Right lung (tissue), 10 donors: ENCODE measurements at places on chromosomes 2 and 18. TPM values are rescaled to one million over a fixed set of nuclear protein-coding genes. Genes with fewer than 3 reads are reported as not detected.

PLEK gene
- polyA plus RNA-seq, result 9.9 TPM

RMDN2 gene
- 16.3 TPM for polyA plus RNA-seq

CD28 gene
- 3.3 TPM for polyA plus RNA-seq

FTCDNL1 gene
- 0.14 TPM for polyA plus RNA-seq

PROKR1 gene
- polyA plus RNA-seq, result 0.18 TPM

EFHD1 gene
- 3.3 TPM for polyA plus RNA-seq

PRKAG3 gene
- polyA plus RNA-seq, result 0.76 TPM

POTEC gene
- polyA plus RNA-seq, result 0.04 TPM

WNT6 gene
- not detected for polyA plus RNA-seq

PAX8 gene
- polyA plus RNA-seq, result 3.8 TPM

CHMP1B gene
- 39.2 TPM for polyA plus RNA-seq

ASB18 gene
- polyA plus RNA-seq, result 0.04 TPM
